ENCODE measurements at places on chromosomes 11 and 22.

- no peak for DNase-seq
Measured at GRCh38 chr11:66937193-66937733, 20.9 kb downstream of the PC start.

DNA sequence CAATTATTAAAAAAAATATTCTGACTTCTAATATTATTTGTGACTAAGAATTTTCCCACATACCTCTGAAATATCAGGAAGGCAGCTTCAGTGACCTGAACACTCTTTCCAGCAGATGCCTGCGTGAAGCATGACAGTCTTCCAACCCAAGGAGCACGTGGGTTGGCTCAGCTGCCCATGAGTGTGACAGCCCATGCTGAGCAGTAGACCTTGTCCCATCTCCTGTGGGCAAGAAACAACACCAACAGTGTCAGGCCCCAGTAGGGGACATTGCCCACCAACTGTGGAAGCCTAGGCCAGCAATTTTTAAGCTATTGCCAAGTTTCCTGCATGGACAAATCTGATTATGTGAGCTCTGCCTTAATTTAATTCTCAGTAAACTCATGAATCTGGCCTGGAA, 66.4 kb upstream of the OLFML1 start:
- no peak for DNase-seq

GRCh38 chr11:133946541-133947318, 10.0 kb downstream of the IGSF9B start:
- DNase-seq, result no peak

DNA sequence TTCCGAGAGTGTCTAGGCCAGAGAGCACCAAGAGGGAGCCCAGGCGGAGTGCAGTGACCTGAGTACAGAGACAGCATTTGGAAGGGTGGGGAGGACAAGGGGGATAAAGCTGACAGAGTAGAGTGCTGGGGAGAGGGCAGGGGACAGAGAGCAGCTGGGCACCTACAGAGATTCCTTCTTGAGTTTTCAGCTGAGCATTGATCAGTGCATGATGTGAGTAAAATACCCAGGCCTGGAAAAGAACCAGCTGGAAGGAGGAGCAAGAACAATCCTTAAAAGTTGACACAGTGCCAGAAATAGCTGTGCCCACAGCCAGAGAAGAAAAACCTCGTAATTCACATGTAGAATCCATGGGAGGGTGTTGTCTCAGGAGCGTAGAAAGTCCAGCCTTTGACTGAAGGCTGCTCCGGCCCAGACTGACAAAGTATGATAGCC, 33.9 kb upstream of the PANX2 start:
- no peak for DNase-seq

GRCh38 chr11:111457731-111458368, 54.3 kb downstream of the BTG4 start:
- no peak for DNase-seq

DNA sequence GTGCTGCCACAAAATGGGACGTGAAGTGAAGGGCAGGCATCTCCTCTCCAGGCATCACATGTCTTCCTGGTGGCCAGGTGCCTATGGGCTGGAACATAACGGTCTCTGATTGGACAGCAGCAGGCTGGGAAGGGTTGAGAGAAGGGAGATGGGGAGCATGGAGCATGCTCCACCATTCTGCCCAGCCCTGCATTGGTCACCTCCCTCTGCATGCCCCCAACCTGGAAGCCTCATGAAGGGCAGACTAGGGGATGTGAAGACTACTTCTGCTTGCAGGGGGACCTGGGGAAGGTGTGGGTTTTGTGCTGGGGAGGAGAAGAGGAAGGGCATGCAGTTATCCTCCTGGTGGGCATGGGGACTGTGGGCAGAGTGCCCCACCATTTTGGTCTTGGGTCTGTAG, 782.2 kb downstream of the TBC1D22A start:
- no peak for DNase-seq

DNA sequence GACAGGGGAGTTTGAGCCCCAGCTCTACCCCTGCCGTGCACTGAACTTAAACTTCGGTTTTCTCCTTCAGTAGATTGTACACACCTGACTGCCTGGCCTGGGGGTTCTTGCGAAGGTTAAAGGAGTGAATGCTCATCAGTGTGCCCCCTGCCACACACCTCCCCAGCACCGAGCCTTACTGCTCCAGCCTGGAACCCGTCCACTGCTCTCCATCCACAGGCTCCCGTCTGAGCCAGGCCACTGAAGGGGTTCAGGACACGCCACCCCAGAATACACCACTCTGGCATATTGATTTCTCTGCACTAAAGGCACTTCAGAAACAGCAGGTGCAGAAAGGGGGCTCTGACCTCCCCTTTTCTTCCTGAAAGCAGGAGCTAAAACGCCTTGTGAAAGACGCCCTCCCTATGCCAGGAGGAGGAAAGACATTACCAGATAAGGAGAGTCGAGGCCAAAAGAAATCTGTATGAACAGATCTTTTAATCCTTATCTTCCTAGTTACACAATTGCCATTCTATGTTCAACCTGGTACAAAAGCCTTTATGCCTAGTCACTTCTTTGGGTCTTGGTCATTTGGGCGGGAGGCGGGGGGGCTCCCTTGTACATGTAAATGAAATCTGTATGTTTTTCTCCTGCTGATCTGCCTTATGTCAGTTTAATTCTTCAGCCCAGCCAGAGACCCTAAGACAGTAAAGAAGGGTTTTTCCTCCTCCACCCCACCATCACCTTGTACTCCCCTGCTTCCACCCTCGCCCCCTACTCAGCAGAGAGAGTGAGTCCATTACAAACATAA, 1.9 kb upstream of the SSTR3 start:
- DNase-seq, result no peak

DNA sequence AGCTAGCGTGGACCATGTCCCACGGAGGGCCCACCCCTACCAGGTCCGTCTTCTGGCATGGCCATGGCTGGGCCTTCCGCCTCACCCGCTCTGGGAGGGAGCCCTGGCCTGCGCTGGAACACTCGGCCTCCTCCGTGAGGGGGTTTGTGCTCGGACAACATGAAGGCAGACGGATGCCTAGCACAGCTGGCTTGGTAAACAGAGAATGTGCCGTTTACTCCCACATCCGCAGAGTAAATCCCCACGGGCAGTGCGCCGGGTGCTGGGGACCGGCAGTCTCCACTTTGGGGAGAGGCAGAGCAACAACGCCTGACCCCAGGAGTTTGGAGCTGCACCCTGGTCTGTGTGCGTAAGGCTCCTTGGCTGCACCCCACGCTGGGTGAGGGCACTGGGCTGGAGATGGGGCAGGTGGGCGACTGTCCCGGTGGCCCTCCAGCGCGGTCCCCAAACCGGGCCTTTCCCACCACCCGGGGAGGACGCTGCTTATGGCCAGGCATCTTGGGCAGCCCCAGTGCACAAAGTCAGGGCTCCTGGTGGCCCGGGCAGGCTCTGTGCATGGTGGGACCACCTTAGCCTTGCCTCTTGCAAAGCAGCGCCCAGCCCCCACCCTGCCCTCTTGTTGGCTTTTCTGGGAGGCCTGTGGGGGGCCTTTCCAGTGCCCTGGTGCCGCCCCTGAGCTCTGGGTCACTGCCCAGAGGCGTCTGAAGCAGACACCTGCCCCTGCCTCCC, 30.7 kb upstream of the MUC5AC start:
- no peak for DNase-seq
